ENCODE measurements at places on chromosomes 3 and 15.

DNA sequence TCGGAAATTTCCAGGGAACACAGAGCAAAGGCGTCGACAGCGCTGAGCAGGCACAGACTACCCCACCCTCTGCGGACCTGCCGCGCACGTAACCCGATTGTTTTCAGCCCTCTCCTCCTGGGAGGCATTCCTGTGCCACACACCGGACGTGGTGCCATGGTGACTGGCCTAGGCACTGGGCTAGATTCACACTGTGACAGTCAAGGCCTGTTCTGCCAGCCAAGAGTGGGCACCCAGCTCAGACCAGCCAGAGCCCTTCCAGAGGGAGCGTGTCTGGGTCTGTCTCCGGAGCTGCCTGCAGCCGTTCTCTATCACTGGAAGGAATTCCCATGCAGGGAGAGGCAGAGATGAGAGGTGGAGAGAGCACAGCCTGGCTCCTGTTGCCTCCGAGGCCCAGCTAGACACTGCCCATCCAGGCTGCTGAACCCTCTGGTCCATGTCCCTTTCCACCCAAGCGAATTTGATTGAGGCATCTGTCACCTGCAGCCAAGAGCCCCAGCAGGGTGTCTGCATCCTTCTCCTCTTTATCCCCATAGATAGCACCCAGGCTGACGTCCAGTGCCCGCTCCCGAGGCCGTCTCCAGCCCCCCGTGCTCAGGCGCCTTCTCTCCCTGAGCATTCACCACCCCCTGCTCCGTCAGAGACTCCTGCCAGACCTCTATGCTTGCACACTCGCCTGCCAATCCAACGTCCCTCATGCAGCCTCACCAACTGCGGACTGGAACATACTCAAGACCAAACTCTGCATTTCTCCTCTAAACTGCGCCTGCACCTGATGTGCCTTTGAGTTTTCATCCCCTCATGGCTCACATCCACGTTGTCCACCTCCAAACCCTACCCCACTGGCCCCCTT lies 267.5 kb downstream of the OCA2 start:
- H3K4me3 ChIP-seq = no peak overlapping the region
- no peak for DNase-seq
- no peaks in the 10 kb centered on the region for H3K27me3 ChIP-seq
- H3K36me3 ChIP-seq = no peaks in the 10 kb centered on the region

- H3K27me3 ChIP-seq = no peaks in the 10 kb centered on the region
- peaks cover 7% of the 10 kb centered on the region for H3K4me1 ChIP-seq
- DNase-seq = no peak
- no peak overlapping the region for H3K4me3 ChIP-seq
- H3K27ac ChIP-seq = no peak overlapping the region
These were observed 16.6 kb downstream of the SLC4A7 start for GRCh38 chr3:27467545-27467944.

GRCh38 chr15:78035861-78036476 lies 41.5 kb downstream of the TBC1D2B start:
- H3K36me3 ChIP-seq = peaks cover 41% of the 10 kb centered on the region
- no peak overlapping the region for H3K4me3 ChIP-seq
- peak overlapping the region; percentile 87 for H3K27ac ChIP-seq
- peaks cover 77% of the 10 kb centered on the region for H3K4me1 ChIP-seq
- H3K27me3 ChIP-seq = no peaks in the 10 kb centered on the region

- no peaks in the 10 kb centered on the region for H3K27me3 ChIP-seq
- no peak for DNase-seq
- H3K27ac ChIP-seq = no peak overlapping the region
- H3K36me3 ChIP-seq = peaks cover 3% of the 10 kb centered on the region
These were observed 22.1 kb downstream of the ZNF621 start for GRCh38 chr3:40546816-40547215.

DNA sequence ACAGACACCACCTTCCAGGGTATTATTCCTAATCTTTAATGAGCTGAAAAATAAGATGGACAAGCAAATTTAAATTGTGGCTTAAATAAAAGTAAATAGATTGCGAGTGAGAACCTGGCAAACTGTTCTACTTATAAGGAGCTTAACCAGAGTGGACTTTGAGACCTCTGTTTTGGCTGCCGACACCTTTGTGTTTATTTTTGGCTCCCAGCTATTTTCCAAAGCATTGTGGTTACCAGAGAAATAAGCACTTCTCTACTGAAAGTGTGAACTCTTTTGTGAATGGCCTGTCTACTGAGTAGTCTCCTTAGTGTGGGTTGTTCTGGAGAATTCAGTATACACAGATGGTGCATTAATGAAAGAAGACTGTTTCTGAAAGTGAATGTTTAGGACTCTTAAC lies 109.4 kb downstream of the ATP8B4 start:
- no peak for DNase-seq
- H3K4me3 ChIP-seq = no peak overlapping the region
- H3K4me1 ChIP-seq = no peaks in the 10 kb centered on the region
- H3K27ac ChIP-seq = no peak overlapping the region

GRCh38 chr15:40471105-40471807 lies 472 bp downstream of the CHST14 start:
- peak overlapping the region; percentile 71 for H3K27ac ChIP-seq
- H3K27me3 ChIP-seq = no peaks in the 10 kb centered on the region
- H3K4me1 ChIP-seq = peaks cover 29% of the 10 kb centered on the region
- peaks cover 3% of the 10 kb centered on the region for H3K36me3 ChIP-seq
